ENCODE measurements at places on chromosomes 2 and 18.
A peak's percentile ranks its signal among the peaks of the same experiment; 100 is the strongest.

DNA sequence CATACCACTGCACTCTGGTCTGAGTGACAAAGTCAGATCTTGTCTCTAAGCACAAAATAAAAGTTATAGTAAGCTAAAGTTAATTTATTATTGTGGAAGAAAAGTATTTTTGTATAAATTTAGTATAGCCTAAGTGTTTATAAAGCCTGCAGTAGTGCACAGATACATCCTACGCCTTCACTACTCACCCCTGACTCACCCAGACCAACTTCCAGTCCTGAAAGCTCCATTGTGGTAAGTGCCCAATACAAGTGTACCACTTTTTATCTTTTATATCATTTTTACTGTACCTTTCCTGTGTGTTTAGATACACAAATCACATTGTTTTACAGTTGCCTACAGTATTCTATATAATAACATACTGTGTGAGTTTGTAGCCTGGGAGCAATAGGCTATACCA, 57.5 kb downstream of the UBE2E3 start:
- no peak for DNase-seq

- no peak for DNase-seq
These were observed 100.9 kb downstream of the FHOD3 start for GRCh38 chr18:36398419-36398818.

DNA sequence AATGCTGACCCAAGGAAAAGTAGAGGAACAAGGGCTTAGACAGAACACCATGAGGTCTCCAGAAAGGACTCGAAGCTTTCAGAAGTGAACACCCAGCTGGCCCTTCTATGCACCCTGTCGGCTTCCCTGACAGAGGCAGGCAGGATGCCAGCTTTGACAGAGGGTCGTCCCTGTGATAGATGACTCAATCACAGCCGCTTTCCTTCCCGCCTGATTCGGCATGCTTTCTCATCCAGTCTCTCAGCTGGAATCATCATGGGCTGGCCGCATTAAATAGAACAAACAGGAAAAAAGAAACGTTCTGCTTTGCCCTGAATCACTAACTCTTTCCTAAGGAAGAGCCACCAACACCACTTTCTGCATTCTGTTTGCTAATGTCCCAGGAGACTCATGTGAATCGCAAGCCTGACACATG, 140.3 kb upstream of the RAB12 start:
- DNase-seq: no peak

GRCh38 chr2:6993936-6994335, 76.7 kb downstream of the RNF144A start:
- no peak for DNase-seq

GRCh38 chr2:184695-185094, 79.1 kb downstream of the SH3YL1 start:
- DNase-seq: no peak

DNA sequence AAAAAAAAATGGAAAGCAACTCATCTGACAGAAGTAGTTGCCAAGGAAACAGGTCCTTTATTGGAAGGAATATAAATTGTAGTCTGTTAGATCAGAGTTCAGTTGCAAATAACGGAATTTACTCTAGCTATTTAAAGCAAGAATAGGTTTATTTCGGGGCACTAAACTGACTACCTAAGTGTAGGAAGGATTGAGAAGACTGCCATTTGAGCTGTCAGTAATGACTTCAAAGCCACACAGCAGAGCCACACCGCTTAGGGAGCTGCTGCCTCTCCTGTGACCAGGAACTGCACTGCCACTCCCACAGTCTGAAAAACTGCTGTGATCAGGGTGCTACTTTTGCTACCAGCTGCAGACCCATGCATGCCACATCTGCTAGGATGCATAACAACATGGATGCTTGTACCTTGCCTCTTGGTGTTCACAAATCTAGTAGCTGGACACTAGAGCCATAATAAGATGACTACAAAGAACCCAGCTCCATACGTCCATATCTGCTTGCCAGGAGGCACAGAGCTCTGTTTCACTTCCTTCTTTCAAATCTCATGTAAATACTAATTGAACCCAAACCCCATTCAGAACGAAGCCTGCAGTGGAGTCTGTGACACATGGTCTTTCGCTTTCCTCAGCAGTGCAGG, 2.2 kb downstream of the DSG2 start:
- DNase-seq: no peak

DNA sequence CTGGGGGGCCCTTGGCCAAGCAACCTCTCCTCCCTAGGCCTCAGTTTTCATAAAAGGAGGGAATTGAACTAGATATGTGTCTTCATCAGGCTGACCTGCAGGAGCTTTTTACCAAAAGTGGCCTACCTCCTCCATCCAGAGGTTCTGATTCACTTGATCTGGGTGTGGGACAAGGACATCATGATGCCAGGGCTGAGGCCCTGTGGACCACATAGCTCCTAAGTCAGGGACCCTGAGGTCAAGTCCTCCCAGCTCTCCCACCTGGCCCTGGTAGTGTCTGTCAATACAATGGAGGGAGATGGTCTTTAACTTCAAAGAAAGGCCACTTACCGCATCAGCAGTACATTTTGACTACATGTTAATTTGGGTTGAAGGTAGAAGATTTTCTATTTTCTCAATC, 10.4 kb downstream of the IL1RN start:
- DNase-seq: no peak

DNA sequence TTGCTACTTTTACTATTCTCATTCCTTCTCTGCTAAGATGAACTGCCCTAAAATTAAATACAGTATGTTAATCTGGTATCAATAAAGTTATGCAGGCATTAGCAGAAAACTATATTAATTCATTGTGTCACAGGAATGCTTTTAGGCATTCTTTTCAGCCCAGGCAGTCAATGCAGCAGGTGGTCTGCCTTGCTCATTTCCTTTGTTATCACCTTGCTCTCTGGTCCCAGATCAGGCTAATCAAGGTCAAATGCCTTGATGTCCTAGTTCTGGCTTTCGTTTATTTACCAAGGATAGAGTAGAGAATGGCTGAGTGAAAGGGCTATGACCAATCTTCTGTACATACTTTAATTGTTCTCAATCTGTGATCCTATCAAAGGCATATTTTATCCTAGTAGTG, 1023.6 kb downstream of the TMEM182 start:
- DNase-seq: no peak

- no peak for DNase-seq
These were observed 164.9 kb downstream of the BABAM2 start for GRCh38 chr2:28055325-28055970.

- DNase-seq: peak; percentile 36
These were observed 1.1 kb downstream of the PTH2R start for GRCh38 chr2:208407667-208408066.
